ENCODE measurements at places on chromosomes 1 and 21.

GRCh38 chr1:232428786-232429530 lies 201.0 kb downstream of the SIPA1L2 start:
- DNase-seq: no peak

DNA sequence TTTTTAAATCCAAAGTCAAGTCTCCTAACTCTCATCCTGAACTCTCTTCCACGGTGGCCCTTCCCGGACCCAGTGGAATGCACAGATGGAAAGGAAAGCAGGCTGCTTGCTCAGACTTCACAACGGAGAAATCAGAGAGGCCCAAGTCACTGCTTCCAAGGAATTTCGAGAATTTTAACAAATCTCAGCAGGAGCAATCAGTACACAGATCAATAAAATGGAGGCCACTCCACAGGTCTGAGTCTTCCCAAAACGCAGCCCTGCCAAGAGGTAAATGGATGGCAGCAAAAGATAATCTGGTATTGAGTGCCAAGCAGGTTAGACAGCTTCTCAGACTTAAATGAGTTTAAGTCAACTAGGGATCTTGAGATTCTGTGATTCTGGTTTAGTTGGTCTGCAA lies 81.1 kb upstream of the TIAM1 start:
- DNase-seq: no peak

DNA sequence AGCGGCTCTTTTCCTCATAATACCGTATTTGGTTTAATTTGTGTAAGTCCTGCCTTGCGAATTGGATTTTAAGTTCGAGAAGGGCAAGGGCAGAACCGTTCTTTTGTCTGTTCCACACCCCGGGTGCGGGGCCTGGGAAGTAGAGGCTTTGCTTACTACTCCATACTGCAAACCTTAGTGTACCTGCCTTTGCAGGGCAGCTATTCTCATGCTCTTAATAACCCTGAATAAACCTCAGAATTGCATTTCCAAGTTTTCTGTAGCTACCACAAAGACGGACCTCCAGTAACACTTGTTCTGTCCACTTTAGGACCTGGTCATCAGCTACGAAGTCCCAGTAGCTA lies 657 bp upstream of the HNRNPU start:
- peak; percentile 19 for DNase-seq

DNA sequence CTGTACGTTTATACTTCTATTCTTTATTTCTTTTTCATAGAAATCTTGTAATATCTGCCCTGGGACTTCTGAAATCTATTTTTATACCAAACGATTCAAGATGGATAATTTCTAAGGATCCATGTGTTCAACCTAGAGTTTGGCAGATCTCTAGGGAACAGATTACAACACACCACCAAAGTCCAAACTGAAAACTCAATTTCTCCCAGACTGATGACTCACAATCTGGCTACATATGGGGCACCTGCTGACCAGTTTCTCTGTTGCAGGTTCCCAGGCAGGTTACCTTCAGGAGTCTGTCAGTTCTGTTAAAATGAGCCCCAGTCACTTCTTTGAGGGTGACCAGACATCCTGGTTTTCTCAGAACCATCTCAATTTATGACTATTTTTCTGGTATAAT lies 439.4 kb downstream of the GPATCH2 start:
- DNase-seq: no peak

GRCh38 chr21:31136891-31137290 lies 98.6 kb upstream of the KRTAP19-8 start:
- DNase-seq: peak; percentile 91

- DNase-seq: no peak
Observed at GRCh38 chr1:236016782-236017400, 48.0 kb downstream of the NID1 start.

DNA sequence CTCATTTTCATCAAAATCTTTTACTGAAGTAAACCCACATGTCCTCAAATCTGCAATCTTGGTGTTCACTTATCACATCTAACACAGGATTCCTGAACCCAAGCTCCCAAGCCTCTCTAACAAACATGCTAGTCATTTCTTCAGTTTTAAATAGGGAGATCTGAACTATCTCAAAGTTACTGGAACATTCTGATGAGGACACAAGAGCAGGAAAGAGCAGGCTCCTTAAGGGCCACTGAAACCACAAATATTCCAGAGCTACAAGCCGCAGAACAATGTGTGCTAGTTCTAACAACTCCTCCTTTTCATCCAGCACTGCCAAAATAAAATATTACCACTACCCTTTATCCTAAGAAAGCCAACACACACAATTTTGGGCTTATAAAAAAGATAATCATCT lies 38.9 kb downstream of the WARS2 start:
- DNase-seq: no peak

- DNase-seq: no peak
Observed at GRCh38 chr1:219312967-219313366, 139.3 kb downstream of the LYPLAL1 start.

DNA sequence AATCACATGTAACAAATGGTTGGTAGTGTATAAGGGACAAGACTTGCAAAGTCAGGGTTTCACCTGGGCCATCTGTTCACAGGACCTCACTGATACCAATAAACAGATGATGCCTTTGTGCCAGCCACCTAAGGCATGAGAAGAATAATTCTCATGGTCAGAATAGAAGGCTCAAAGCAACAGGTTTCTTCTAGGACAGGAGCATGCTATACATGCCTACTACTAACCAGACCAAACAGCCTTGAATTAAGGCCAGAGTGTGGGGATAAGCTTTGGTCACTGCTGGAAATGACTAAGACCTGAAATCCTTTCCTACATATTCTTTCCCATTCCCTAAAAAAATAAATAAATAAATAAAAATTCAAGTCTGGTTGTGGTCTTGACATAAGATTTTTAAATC lies 17.5 kb downstream of the PSMB2 start:
- no peak for DNase-seq

- no peak for DNase-seq
Observed at GRCh38 chr1:63115527-63115926, 206.8 kb upstream of the FOXD3 start.

DNA sequence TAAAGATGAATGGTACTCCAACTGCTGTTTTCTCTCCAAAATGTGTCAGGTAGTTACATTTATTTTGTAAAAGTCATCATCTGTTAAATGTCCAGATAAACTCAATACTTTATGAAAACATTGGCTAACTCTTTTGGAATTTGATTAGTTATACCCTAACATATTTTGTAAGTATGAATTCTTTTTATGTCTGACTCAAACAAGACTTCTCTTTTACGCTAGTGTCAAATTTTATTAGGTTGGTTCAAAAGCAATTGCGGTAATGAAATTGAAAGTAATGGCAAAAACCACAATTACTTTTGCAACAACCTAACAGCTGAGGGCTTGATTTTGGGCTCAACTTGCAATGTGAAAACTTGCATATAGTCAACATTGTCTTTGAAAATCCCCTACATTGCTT lies 41.0 kb upstream of the USP25 start:
- DNase-seq: no peak

GRCh38 chr1:186770421-186770820 lies 58.3 kb upstream of the PLA2G4A start:
- no peak for DNase-seq

GRCh38 chr1:39952359-39953110 lies 2.4 kb upstream of the MFSD2A start:
- no peak for DNase-seq

GRCh38 chr1:222620566-222620965 lies 2.7 kb downstream of the MIA3 start:
- DNase-seq: no peak

GRCh38 chr1:159889202-159889601 lies 10.8 kb downstream of the CFAP45 start:
- no peak for DNase-seq

GRCh38 chr1:31795096-31795675 lies 20.6 kb downstream of the SPOCD1 start:
- DNase-seq: no peak

DNA sequence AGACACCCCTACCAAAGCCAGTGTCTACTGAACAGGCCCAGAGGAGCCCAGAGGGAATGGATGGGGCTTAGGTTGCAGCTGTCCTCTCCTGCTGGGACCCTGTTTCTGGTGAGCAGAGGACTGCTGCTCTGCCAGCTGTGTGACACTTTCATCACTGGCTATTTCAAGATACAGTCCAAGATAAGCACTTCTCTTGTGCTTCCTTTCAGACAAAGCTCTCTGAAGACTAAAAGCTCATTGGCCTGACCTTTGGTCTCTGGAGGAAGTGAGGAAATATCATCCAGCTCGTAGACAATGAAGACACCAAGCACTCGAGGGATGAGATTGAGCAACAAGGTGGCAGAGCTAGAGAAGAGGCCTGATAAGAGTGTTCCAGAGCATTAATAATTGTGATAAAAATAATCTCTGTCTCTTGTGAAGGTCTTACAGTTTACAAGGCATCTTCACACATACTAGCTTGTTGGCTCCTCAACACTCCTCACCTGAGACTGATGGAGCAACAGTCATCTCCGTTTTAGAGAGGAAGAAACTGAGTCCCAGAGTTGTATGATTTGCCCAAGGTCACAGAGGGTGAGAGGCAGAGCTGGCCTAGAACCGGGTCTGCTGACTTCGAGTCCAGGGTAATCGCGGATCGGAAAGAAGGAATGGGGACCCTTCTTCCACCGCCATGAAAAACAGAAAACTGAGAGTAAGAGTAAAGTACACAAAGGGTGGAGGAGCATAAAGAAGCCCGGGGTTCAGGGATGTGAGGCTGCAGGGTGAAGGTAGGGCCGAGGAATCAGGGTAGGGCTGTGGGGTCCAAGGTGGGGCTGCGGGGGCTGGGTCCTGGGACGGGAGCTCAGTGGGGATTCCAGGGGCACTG lies 666 bp downstream of the PAFAH2 start:
- DNase-seq: peak; percentile 53

DNA sequence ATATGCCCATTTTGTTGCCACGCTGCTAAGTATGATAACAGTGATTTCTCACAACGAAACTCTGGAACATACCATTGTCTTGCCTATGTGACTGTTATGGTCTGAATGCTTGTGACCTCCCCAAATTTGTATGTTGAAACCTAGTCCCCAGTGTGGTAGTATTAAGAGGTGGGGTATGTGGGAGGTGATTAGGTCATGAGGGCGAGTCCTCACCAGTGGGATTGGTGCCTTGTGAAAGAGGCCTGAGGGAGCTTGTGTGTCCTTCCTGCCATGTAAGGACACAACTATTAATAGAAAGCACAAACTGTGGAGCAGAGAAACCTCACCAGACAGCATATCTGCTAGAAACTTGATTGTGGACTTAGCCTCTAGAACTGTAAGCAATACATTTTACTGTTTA lies 84.6 kb downstream of the SELENOF start:
- no peak for DNase-seq

GRCh38 chr1:10755970-10756521 lies 40.4 kb downstream of the CASZ1 start:
- DNase-seq: peak; percentile 76

GRCh38 chr1:65832296-65832695 lies 39.6 kb downstream of the PDE4B start:
- DNase-seq: no peak

DNA sequence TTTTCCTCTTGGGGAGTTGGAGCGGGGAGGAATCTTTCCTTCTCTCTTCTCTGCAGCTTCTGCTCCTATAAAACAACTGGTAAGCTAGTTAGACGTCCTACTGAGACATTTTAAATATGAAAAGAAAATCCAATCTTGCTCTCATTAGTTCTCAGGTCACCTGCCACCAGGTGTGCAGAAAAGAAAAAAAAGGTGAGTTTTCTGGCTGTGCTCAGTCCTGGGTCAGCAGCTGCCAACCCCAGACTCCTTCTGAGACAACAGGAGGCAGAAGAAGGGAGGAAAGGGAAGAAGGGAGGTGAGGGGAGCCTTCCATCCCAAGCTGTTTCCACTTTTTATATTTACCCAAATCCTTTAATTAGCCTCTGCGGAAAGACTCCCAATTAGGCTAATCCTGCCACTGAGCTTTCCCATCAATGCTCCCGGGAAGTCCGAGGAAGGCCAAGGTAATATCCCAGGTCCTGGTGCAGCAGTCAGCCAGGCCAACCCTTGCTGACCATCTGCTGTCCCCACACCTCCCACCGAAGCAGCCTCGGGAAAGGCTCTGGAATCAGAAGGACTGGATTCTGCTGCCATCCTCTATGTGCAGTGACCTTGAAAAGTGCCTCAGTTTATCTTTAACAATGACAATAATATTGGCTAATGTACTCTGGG lies 33.4 kb downstream of the GLIS1 start:
- no peak for DNase-seq

DNA sequence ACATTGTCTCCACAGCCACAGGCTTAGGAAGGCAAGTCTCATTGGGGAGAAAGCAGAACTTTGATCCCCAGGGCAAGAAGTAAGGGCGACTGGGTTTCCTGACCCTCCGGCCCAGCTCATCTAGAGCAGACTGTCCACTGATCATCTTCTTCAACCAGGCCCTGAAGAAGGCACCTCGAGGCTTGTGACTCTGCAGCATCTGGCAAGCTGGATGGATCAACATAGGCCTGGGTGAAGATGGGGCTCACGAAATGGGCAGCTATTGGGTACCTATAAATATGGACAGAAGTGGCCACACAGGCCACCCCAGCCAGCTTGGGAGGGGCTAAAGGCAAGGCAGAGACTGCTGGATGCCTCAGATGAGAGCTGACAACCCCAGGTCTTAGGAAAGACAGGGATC lies 13.0 kb downstream of the TAL1 start:
- DNase-seq: no peak

DNA sequence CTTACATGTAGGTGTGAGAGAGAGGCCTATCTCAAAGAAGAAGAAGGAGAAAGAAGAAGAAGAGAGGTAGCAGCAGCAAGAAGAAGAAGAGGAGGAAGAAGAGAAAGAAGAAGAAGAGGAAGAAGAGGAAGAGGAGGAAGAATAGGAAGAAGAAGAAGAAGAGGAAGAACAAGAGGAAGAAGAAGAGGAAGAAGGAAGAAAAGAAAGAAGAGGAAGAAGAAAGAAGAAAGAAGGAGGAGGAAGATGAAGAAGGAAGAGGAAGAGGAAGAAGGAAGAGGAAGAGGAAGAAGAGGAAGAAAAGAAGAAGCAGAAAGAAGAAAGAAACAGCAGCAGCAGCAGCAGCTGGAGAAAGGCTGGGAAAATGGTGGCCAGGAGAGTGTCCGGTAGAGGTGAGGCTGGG lies 10.3 kb upstream of the AZIN2 start:
- DNase-seq: no peak

GRCh38 chr1:247357781-247358211 lies 26.1 kb upstream of the ZNF496 start:
- DNase-seq: no peak

DNA sequence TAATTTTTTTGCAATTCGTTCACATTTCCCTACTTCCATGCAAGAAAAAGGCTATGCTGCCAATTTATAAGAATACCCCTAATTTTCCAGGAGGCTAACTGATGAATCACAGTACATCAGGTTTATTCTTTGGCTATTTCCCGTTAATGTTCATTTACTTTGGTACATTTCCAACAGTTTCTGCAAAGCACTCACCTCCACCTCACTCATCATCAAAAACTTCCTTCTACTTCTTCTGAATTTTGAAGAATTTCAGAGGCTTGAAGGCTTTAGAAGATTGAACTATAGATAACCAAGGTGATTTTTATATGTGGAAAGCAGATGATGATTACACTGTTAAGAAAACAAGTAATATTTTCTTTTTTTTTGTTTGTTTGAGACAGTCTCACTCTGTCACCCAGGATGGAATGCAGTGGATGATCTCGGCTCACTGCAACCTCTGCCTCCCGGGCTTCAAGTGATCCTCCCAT lies 60.5 kb upstream of the HP1BP3 start:
- DNase-seq: no peak

Data from BE2C (cell line).